ENCODE measurements at places on chromosomes 16 and 17.

GRCh38 chr16:85430523-85431421 is 182.3 kb upstream of the GSE1 start:
- DNase-seq = no peak

DNA sequence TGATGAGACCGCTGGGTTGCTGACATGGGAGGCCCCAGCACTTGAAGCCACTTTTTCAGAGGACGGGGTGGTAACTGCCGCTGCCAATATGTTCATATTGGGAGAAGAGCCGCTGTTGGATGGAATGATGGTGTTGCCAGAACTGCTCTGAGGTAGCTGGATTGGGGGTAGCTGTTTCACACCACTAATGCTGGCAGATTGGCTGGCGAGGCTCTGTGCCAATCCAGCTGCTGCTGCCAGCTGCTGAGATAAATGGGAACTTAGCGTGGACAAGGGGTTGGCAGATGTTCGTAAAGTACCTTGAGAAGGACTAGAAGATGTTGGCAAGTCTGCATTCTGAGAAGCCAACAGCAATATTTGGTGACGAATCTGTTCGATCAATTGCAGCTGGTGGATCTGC is 10.0 kb downstream of the SALL1 start:
- DNase-seq = no peak

DNA sequence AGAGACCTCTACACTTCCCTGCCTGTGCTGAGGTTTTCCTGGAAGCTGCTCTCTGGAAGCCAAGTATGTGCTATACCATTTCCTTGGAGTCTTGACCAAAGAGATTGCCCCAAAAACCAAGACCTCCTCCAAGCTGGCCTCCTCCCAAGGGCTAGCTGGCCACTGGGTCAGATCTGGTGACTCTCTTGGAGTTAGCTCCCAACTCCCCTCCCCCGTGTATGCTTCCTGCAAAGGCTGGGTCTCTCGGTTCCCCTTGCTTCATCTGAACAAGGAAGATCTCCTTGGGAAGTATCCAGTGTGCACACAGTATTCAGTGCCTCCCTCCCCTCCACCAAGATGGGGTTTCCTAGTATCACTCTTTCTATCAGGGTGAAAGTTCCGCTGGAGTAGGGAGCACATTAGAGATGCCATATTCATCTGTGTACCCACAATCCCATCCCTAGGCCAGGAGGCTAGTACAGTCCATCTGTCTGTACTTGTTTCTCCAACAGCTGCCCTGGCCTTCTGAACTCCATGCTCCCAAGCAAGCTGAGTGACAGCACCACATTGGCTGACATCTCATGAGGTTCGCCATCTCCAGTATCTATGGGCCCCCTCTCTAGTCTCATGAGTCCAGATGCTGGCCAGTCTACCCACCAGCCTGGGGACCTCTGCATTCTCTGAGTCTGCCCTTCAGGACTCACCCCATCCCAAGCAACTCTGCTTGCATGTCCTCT is 3.2 kb downstream of the GAS7 start:
- DNase-seq = no peak

DNA sequence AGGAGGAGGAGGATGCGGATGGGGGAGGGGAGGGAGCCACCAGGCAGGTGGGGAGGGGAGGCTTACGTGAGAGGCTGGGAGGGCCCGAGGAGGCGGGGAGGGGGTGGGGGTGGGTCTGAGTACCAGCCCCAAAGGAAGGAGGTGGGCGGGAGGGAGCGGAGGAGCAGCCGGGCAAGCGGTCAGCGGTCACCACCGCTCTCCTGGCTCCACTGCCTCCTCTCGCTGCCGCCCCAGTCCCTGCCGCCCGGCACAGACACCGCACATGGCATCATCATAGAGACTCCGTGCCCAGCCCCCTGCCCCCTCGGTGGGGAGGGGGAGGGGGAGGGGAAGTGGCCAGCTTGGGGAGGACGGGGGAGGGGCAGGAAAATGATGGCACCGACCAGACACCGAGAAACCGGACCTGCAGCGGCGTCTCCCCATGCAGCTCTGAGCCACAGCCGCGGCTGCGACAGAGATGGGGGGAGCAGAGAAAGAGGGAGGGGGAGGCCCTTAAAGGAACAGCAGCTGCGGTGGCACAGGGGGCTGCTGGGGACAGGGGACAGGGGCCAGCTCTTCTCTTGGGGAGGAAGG is at the start of gene TLCD3B:
Gene TLCD3B (minus strand): TSS at position 431 of the 573 bp plus-strand sequence. CDS start 744 bp downstream, outside the sequence.
- peak; percentile 28 for DNase-seq

- DNase-seq = peak; percentile 7
These were observed 891 bp downstream of the CORO1A start for GRCh38 chr16:30184096-30184890.

DNA sequence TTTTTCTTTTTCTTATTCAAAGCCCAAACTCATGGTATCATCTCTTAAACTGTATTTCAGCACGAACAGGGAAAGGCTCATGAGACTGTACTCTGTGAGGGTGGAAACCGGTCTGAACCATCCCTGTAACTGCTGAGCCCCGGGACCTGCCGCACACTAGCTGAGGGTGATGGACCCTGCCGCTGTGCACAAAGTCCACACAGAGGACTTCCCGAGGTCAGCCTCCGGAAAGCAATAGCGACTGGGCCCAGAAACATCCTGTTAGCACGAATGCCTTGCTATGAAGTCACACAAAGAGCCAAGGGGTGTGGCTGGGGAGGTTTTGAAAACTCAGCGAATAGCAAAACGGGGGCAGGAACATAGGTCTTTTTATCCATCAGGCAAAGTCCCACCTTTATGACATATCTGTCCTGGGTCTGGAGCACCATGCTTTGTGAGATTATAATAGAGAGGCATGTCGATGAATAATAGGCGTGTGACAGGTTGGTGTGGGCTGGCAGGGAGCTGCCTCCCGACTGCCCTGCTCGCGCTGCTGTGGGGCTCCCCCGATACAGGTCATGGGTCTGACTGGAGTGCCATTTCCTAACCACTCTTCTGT is 33.4 kb downstream of the CDK5R1 start:
- DNase-seq = no peak

DNA sequence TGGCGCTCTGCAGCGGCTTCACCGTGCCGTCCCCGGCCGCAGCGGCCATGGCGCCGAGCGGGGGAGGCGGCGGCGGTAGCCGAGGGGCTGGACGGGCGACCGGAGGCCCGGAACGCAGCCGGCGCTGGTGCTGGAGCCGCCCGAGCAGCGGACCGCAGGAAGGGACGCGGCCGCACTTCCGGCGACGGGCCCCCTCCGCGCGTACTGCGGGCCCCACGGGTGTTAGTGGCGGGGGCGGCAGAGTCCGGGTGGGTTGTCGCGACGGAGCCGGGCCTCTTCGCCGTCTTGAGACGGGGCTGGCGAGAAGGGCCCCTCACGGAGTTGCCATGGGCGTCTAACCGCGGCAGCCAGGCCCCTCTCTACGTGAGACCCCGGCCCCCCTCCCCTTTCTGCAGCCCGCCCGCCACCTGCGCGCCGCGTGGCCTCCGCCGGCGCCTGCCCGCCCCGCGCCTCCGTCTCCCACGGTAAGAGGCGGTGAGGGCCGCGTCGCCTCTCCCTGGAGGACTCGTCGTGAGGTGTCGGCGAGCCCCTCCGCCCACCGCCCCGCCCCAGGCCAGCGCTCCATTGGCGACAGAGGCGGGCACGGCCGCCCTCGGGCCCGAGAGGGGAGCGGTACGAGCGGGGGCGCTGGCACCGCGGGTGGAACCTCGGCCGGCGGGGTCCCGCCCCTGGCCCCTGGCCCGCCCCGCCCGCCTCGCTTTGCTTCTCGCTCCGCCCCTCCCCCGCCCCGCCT is at the start of the genes VPS9D1 and ZNF276:
Gene VPS9D1 (minus strand): TSS at position 86 of the 733 bp plus-strand sequence. CDS start 37 bp downstream, at position 49.
Gene ZNF276 (plus strand): TSS at position 725 of the 733 bp plus-strand sequence. CDS start 104 bp downstream, outside the sequence.
- DNase-seq = peak; percentile 74

DNA sequence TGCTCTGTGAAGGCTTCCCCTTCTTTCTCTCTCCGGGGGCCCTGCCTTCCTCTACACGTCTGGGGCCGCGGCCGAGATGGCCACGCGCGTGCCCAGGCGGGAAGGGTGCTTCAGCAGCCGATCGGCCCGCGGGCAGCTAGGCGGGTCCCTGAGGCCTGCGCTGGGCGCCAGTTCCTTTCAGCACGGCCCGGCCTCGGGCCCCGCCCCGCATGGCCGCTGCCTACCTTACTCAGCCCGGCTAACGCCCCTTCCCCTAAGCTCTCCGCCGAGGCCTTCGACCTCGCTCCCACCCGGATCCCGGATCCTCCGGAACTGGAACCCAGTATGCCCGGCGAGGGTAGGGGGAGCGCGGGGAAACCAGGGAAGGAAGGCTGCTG is 335 bp downstream of the TMEM11 start:
- DNase-seq = no peak

DNA sequence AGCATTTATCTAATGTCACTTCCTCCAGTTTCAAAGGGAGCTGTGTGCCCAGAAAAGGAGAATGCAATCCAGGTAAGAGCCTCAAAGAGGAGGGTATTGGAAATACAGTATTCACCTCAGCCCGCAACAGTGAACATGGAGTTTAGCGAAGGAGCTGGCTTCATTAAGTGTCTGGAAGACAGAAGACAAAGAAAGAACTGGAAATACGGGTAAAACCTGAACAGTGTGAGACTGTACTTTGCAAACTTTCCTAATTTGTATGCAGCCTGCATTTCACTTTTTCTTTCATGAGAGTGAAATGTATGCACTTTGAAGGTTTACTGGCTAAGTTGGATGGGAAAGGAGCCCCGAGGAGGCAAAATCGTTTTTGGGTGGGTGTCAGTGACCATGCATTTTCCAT is 478.4 kb downstream of the HS3ST3B1 start:
- no peak for DNase-seq

DNA sequence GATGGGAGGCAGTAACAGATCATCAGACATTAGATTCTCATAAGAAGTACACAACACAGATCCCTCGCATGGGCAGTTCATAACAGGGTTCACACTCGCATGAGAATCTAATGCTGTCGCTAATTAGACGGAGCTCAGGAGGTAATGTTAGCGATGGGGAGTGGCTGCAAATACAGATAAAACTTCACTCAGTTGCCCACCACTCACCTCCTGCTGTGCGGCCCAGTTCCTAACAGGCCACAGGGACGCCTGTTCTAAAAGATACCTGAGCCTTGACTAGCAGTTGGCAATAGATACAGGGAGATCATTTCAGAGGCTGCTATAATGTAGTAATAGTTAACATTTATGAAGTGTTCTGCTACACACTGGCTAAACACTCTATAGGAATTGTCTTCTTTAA is 4.9 kb downstream of the PTRH2 start:
- no peak for DNase-seq

GRCh38 chr16:1741553-1742165 is 29.7 kb downstream of the NME3 start:
- no peak for DNase-seq

DNA sequence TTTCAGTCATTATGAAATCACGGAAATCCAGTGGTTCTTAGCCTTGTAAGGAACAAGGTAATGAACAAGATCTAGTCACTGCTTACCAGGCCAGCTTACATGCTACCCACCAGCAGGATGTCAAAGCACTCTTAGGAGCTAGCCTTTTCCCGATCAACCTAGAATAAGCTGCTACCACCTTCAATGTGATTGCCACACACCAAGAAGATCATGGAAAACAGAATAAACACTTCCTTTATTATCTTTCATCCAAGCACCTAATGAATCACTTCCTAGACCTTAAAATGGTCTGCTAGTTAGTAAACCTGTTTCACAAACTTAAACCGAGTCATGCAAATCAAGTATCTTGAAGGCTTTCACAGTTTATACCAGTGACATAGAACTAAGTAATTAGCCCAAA is 5.0 kb downstream of the BBS2 start:
- DNase-seq = no peak

- DNase-seq = peak; percentile 91
These were observed at the start of gene NUP93 for GRCh38 chr16:56729735-56730662. Gene NUP93, plus strand, starts transcription at chr16:56730129. Its CDS starts 18,119 bp downstream, at chr16:56748248.

DNA sequence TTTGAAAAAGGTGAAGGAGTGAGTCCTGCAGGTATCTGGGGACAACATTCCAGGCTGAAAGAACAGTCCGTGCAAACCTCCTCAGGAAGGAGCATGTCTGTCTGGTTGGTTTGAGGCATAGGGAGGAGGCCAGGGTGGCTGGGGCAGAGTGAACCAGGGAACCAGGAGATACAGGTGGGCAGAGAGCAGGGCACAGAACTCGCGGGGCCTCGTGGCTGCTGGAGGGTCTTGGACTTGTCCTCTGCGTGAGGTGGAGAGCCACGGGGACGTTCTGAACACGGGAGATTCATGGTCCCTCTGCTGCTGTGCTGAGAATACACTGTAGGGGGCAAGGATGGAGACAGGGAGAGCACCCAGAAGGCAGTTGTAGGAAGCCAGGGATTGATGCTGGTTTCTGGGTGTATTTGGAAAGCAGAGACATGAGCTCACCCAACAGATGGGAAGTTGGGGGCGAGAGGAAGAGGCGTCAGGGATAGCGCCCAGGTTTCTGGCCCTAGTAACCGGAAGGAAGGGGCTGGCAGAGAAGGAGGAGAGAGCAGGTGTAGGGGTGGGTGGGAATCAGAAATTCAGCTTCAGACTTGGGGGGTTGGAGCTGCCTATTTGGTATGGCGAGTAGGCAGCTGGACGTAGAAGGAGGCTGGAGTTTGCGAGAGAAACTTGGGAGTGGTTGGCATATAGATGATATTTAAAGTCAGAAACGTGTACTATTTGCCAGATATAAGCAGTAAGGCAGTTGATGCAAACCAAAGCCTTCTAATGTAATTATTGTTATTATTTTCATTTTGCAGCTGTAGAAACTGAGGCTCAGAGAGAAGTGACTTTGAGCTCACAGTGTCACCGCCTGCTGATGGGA is at the start of gene CCL17:
Gene CCL17 (plus strand): TSS at position 803 of the 853 bp plus-strand sequence. CDS start 9,166 bp downstream, outside the sequence.
- DNase-seq = no peak

DNA sequence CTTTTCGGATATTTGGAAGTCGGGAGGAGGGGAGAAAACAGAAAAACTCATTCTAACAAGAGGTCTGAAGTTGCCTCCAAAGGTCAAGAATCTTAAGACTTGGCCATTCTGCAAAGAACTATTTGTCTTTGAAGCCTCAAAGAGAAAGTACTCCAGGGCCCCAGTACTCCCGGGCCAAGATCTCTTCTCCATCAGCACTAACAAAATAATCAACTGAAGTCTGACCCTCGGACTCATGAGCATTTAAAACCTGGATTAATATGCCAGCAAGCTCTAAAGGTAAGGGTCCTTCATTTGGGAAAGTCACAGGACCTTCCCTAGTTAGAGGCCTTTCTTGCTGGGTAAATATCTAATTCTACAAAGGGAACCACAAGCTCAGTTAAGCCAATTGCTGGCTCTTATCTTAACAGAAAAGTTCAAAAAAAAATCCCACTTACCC is 4.5 kb downstream of the AXIN2 start:
- no peak for DNase-seq

GRCh38 chr17:76521262-76521661 is 16.2 kb downstream of the CYGB start:
- DNase-seq = no peak

DNA sequence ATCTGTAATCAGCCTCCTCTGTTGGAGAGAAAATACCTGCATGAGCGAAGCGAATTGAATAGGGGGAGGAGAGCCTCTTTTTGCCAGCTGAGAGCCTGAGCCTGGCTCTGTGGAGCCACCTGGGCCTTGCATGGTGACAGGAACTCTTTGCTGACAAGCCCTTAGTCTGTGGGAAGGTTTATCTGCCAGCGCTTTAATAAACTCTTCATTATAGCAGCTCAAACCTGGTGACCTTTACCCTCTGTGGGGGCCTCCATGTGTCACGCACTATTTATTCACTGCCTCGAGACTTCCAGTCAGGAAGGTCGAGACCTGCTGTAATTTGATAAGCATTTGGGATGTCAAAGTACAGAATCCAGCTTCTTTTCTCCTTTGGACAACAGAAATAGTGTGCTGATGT is 282.6 kb downstream of the CBLN1 start:
- DNase-seq = no peak
